Stimulated activated CD4-positive, alpha-beta T cell treated with anti-CD3 and anti-CD28 coated beads, Interleukin-1b, Interleukin-23, amount 100 ng/mL, for 1 hour (primary cell): ENCODE measurements at places on chromosomes 2 and 18.

- no peak for DNase-seq
Measured at GRCh38 chr18:60311676-60312360, 60.8 kb downstream of the MC4R start.

- DNase-seq, result no peak
Measured at GRCh38 chr2:168889635-168890005, 610 bp downstream of the SPC25 start.

DNA sequence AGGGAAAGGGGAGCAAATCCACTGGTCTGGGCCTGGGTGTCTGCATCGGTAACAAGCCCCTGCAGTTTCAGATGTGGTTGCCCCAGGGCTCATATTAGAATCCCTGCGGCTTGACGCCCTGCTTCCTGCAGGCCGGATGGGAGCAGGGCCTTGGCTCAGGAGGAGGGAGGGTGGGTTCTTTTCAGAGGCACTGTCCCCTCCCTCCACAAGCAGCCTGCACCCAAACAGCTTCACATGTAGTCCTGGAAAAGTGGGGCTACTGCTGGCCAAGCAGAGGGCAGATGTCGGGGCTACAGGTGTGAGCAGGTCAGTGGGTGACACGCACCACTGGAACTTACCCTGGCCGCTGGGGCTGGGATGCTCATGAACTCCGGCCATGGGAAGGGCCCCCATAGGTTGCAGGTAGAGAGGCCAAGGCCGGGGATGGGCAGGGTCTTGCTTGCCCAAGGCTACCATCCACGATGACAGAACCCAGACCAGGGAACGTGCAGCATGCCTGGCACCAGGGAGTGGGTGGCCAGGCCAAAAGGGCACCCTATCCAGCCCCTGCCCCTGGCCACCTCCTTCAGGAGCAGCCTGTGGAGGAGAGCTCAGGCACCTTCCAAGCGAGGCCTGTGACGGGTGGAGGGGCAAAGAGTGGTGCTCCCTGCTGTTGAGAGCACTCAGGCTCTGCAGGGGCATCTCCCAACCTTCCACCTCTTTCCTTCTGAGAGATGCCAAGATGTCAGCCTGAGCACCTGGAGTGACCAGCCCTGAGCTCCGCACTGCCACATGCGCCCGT is 16.8 kb downstream of the ARID5A start:
- no peak for DNase-seq

- DNase-seq, result no peak
Measured at GRCh38 chr2:236862961-236863728, 222.5 kb upstream of the COPS8 start.

DNA sequence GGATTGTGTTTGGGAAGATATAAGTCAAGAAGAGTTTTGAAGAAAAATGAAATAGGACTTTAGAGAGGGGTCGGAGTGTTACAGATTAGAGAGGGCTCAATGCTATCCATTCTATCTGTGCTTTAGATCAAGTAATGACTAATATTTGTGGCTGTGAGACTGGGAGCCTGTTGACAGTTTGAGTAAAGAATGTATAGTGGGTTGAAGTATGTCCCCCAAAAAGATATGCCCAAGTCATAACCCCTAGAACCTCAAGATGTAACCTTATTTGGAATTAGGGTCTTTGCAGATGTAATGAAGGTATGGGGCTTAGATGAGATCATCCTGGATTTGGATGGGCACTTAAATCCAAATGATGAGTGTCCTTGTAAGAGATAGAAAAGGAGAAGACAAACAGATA is 55.3 kb upstream of the SERPINE2 start:
- DNase-seq, result no peak

DNA sequence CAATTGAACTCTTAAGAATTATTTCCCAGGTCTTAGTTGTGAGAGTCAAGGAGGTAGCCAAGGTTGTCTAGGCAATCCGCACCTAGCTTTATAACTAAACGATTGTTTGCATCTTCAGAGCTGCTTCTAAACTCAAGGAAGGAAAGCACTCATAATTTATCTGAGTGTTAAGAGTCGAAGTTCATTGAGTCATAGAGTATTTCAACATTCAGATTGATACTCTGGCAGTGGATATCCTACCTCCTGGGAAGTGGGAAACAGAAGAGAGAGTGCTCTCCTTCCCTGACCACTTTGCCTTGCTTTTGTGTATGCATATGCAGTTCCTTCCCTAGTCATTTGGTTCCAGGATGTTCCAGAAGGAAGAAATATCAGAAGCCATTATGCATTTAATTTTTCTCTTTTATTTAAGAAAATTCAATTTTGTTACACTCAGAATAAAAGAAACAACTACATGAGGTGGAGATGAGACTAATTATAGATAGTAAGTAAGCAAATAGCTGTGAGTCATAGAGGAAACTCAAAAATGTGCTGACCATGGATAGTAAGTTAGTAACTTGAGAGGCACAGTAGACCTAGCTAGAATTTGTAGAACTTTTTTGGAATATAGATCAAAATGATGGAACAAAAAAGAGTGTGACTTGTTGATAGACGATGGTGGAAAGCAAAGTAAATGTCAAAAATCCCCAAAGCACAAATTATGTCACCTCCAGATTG is 35.4 kb upstream of the FSHR start:
- DNase-seq, result no peak

DNA sequence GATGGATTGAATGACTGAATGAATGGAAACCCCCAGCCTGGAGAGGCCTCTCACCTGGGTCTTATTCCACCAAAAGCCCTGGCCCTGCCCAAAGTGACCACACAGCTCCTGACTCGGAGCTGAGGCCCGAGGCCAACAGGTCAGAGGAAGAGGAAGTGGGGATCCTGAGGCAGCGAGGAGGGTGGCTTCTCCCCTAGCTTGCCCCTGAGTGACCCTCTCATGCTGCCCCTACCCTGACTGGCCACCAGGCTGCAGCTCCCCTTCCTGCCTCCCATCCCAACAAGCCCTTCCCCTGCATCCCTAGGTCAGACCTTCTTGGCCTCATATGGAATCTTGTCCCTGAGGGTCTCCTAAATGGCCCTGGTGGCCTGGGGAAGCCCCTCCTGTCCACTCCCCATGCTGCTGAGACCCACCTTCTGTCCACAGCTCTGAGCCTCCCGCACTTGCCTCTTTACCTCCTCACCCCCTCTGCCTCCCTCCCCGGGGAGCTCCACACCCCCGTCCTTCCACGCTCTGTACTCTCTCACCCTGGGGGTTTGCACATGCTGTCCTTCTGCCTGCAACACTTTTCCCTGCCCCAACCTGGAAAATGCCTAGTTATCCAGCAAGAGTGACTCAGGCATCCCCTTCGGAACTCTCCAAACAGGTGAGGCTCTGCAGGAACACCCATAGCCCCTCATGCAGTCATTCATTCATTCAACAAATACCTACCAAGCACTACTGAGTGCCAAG is 134.8 kb upstream of the HDAC4 start:
- DNase-seq, result no peak

GRCh38 chr18:59387687-59388565 is 28.9 kb upstream of the LMAN1 start:
- DNase-seq, result no peak

GRCh38 chr2:91477731-91478672 is 2786.5 kb downstream of the RPIA start:
- DNase-seq, result no peak

DNA sequence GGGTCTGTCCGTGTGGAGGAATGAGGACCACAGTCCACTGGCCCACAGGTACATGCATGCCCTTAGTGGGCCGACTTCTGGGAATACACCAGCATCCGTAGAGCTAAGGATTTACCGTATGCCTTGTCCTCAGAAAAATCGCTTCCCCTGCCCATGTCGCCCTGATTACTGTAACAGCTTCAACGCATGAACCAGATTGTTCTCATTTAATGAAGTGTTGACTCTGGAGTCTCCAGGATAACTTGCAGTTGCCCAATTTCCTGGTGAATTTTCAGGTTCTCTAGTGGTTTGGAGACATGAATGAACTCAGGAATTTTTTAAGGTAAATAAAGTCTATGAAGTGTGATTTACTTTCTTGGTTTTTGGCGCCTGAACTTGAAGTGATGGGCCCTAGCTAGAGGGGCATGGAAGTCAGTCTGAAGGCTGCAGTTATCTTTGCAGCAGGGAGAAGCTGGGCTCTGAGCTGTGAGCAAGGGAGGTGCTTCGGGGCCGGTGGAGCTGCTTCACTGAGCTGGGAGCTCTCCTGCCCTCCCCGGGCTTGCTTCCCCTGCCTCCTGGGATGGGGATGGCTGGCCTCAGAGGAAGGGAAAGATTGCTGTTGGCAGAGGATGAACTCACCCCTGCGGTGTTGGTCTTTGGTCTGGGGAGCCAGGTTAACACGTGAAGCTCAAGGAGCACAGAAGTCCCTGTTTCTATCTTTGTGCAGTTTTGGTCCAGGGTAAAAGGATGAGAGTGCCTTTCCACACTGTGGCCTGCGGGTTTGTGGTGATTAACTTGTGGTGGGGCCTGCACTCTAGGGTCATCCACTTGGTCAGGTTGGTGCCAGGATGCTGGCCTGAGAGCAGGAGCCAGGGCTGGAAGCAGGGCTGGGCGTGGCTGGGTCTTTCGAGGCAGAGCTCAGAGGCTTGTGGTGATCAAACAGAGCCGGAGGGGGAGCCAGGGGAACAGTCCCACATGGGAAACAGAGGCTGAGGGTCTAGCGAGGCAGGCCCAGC is 28.1 kb downstream of the TCF7L1 start:
- no peak for DNase-seq

- no peak for DNase-seq
Measured at GRCh38 chr18:63579616-63580015, 7.5 kb upstream of the SERPINB13 start.

DNA sequence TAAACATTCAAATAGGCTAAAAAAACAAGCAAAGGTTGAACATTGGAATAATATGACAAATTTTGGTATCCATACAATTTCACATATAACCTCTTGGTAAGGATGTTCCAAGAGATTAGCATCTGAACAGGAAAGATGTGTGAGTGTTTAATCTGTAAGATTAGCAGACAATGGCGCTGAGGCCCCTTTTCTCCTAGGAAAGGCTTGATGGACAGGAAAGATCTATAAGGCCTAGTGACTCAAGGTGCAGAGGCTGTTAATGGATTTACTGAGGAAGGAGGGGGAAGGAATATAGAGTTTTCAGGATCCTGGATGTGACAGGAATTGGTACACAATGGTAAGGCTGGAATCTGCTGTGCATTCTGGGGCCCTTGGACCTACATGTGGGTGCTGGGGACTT is 48.1 kb upstream of the SMAD2 start:
- no peak for DNase-seq

DNA sequence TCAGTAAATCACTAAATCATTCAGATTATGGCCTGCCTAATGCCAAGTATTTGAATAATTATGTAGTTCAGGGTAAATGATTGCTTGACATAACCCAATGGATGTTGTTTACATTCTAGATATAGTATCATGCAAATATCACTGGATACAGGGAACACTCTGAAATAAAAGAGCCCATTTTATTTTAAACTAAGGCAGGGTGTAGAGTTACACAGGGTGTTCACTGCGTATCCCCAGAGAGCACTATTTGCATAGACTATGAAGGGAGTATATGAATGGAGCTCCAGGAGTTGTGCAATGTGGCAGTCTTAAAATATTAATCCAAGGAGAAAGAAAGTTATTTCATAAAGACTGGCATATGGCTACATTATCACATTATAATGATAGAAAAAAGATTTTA is 701.1 kb upstream of the KLHL29 start:
- DNase-seq, result no peak

DNA sequence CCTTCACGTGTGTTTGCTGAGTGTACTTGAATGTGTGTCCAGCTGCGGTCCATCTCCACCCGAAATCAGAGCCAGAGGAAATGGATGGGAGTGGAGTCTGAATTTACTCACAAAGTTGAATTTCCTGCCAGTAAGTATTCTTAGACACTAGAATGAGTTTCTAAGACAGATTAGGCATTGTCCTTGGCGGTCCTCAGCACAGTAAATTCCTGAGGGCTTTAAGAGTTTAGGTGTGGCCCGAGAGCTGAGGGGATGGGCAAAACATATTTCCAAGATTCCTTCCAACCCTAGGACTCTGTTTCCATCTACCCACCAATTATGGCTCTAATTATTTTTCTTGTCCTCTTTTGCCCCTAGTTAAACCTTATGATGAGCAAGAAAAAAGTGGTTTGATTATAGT is 90.3 kb upstream of the PHLPP1 start:
- no peak for DNase-seq

DNA sequence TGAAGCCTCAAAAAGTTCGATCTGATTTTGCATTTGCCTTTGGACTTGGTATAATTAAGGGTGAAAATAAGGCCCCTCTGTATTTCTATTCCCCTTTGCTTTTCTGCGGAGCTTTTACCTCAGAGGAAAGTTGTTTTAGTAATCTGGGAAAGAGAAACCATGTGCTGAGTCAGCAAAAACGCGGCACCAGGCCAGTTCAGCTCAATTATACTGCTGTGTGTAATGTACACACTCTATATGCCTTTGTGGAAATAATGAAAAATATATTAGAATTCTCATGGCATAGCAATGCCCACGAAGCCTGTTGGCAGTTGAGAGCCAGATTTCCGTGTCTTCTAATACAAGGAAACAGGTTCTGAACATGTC is 161.9 kb upstream of the SIX2 start:
- no peak for DNase-seq

DNA sequence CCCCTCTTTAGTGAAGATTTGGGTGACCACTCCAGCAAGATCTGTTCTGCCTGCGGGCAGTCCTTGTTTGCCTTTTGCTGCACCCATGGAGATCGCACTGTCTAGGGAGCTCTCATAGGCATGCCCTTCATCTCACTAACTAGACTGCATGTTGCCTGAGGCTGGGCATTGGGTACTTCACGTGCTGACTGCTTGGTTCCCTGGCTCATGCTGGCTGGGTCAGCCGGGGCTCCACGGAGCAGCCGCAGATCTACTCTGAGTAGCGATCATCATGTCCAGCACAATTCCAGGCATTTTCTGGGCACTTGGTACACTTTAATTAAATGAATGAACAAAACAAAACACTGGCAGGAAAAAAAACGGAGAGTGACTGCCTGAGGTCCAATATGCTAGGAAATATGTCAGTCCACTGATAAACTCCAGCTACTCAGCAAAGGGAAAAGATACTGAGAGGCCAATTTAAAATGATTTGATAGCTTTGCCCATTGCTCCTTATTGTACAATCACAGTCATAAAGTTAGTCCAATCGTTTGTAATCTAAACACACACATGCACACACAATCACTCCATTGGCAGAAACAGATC is 220.3 kb downstream of the C1D start:
- no peak for DNase-seq
